ENCODE measurements at places on chromosomes 13 and 19.

DNA sequence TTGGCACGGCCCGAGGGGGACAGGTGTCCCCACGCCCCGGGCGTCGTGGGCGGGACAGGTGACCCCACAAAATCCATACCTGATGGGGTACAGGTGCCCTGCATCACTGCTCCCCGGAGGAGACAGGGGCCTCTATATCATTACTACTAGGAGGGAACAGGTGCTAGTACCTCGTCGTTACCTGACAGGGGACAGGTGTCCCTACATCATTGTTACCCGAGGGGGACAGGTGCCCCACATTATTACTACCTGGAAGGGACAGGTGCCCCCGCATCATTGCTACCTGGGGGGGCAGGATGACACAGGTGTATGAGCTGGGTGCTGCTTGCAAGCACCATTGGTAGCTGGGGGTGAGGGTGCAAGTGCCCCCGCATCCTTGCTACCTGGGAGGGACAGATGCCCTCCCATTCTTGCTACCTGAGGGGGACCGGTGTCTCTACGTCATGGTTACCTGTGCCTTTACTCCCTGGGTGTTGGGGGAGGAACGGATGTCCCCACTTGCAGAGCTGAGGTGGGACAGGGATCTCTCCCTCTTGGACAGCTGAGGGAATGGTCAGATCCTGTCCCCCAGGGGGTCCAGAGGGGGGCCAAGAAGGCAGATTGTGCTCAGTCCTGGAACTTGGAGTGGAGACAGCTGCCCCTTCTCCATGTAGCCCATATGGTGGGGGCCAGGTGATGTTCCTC is 620 bp downstream of the CRTC1 start:
- H3K27ac ChIP-seq = no peak overlapping the region
- H3K4me1 ChIP-seq = peaks cover 16% of the 10 kb centered on the region
- peak overlapping the region; percentile 61 for H3K4me3 ChIP-seq
- H3K27me3 ChIP-seq = no peaks in the 10 kb centered on the region
- no peaks in the 10 kb centered on the region for H3K36me3 ChIP-seq
- no peak for DNase-seq

DNA sequence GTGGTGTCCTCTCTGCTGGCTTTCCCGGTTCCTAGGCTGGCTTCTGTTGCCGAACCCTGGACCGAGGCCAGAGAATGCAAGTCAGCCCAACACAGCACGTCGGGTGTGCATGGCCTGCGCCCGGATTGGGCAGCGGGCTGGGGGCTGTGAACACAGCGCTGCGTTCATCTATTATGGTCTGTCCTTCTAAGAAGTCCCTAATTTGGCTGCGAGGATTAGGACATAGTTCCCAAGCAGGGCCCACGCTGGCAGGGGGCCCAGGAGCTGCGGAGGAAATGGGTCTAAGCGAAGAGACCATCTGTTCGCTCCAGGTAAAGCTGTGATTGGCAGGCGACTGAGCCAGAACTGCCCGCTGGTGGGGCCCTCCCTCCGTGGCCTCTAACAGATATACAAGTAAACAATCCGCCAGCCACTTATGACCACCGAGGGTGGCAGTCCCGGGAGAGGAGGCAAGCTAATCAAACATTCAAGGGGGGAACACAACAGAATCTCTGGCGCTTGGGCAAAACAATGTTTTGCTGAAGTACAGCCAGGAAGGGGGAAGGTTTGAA is 6.0 kb downstream of the SYCE2 start:
- H3K36me3 ChIP-seq = no peaks in the 10 kb centered on the region
- H3K27me3 ChIP-seq = no peaks in the 10 kb centered on the region
- DNase-seq = no peak
- no peak overlapping the region for H3K4me3 ChIP-seq

- no peaks in the 10 kb centered on the region for H3K36me3 ChIP-seq
- H3K27ac ChIP-seq = no peak overlapping the region
- no peaks in the 10 kb centered on the region for H3K4me1 ChIP-seq
- H3K4me3 ChIP-seq = no peak overlapping the region
- H3K27me3 ChIP-seq = no peaks in the 10 kb centered on the region
Observed at GRCh38 chr19:23855676-23856075, 59.0 kb upstream of the ZNF726 start.

GRCh38 chr13:101026736-101027398 is 352.3 kb upstream of the TMTC4 start:
- H3K27ac ChIP-seq = no peak overlapping the region
- H3K27me3 ChIP-seq = no peaks in the 10 kb centered on the region
- DNase-seq = no peak

Data from effector memory CD4-positive, alpha-beta T cell (primary cell).